ENCODE measurements at places on chromosomes 5 and 9.

DNA sequence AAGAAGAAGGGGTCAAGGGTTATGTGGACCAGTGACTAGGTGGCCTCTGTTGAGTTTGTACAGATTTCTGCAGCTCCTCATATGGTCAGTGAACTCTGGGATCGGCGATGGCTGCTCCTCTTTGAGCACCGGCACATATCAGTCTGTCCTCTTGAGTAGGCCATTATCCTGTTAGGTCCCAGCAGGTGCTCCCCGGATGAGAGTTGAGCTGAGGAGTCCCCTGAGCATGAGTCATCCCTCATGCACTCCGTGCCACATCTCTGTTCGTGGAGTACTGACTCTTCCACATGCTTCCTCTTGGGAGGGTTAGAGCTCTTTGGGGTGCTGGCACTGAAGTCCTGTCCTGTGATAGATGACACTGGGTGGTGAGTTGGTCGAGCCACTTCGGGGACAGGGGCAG is 143.7 kb downstream of the PTTG1 start:
- DNase-seq, result no peak

- DNase-seq, result no peak
These were observed 3.1 kb upstream of the PRELID2 start for GRCh38 chr5:145838276-145838675.

GRCh38 chr9:131038256-131039128 is 29.5 kb downstream of the LAMC3 start:
- DNase-seq, result no peak

- no peak for DNase-seq
These were observed 319.1 kb downstream of the ZSWIM6 start for GRCh38 chr5:61651195-61651594.

DNA sequence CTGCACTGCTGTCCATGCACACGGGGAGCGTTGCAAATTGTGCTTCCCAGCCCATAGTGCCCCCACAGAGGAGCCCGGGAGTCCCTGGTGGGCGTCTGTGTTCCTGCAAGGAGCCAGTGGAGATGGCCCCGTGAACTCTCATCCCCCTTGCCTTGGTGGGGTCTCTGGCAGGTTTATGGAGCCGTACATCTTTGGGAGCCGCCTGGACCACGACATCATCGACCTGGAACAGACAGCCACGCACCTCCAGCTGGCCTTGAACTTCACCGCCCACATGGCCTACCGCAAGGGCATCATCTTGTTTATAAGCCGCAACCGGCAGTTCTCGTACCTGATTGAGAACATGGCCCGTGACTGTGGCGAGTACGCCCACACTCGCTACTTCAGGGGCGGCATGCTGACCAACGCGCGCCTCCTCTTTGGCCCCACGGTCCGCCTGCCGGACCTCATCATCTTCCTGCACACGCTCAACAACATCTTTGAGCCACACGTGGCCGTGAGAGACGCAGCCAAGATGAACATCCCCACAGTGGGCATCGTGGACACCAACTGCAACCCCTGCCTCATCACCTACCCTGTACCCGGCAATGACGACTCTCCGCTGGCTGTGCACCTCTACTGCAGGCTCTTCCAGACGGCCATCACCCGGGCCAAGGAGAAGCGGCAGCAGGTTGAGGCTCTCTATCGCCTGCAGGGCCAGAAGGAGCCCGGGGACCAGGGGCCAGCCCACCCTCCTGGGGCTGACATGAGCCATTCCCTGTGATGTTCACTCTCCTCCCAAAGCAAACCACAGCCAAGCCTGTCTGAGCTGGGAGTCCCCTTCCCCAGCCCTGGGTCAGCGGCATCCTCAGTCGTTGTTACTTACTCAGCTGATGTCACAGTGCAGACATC is 3.1 kb downstream of the MRPS2 start:
- DNase-seq, result no peak

GRCh38 chr5:52707616-52708015 is 80.1 kb upstream of the ITGA1 start:
- no peak for DNase-seq

- DNase-seq, result no peak
These were observed 9.3 kb downstream of the OR1N2 start for GRCh38 chr9:122562134-122562760.

DNA sequence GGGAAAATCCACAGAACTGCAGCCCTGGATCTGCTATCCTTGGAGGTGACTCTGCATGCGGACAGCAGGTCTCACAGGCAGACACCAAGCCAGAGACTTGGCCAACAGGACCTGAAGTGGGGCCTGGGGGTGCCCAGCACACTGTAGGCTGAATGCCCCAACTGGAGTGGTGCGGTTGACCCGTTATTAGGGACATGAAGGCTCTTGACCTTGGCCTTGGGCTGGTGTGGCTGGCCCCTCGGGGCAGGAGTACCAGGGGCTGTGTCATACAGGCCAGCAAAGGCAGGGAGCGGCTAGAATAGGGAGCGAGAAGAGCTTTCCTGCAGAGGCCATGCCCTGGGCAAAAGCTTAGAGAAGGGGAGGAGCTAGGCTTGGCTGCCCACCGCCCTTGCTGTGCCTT is 153.2 kb upstream of the MVB12B start:
- DNase-seq, result no peak

GRCh38 chr9:127183814-127184582 is 61.6 kb upstream of the ANGPTL2 start:
- no peak for DNase-seq

GRCh38 chr5:42483472-42484154 is 60.4 kb downstream of the GHR start:
- DNase-seq, result no peak

DNA sequence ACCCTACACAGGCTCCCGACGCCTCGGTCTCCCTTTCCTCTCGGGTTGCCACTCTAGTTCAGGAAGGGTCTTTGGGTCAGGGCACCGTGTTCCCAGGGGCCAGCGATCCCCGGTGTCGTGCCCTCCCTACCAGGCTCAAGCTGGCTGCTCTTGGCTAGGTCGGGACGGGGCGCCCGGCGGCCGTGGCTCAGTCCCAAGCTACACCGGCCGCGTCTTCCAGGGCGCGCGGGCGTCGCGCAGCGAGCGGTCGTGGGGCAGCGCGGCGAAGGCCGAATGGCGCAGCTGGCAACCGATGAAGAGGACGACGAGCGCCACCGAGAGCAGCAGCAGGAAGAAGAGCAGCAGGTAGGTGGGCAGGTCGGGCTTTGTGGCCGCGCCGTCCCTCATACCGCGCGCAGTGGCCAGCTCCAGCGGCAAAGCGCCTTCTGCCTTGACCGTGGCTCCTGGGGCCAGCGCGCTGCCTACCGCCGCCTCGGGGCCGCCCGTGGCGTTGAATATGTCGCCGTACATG is 892 bp downstream of the SMIM32 start:
- no peak for DNase-seq

DNA sequence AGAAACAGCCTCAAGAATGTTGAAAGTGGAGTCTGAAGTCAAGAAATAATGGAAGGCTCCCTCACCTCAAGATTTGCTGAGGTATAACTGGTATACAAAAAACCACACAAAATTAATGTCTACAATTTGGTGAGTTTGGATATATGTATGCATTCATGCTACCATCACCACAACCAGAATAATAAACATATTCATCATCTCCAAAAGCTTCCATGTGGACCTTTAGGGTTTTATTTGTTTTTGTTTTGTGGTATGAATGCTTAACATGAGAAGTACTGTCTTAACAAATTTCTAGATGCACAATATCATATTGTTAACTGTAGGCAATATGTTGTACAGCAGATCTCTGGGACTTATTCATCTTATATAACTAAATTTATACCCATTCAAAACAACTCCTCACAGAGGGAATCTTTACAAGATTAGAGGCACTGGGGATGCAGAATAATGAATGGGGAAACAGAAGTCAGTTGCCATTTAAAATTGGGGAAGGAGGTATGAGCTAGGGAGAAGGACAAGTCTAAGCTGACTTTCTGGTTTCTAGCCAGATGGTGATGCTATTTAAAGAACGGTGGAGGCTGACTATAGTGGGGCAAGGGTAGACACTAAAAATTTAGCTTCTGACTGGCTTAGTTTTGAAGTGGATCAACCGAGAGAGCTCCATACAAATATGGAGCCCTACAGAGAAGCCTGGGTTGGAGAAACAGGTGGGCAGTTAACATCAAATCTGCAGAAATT is 213.9 kb downstream of the BNC2 start:
- no peak for DNase-seq

DNA sequence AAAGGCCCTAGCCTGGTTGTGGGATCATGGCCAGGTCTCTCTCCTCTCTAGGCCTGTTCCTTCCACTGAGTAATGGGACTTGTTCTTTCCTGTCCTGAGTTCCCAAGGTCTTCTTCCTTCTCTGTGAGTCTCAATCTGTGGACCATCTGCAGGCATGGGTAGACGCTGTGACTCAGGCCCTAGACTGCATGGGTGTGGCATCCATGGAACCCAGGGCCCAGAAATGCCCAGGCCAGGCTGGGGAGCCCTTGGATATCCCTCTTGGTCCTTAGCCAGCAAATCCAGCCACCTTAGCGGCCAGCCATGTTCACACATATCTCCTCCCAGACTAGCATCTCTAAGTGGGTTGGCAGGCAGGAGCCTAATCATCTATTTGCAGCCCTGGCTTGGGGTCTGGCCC is 2.3 kb upstream of the ACSL6 start:
- DNase-seq, result no peak

GRCh38 chr5:13987843-13988464 is 43.5 kb upstream of the DNAH5 start:
- peak; percentile 32 for DNase-seq

DNA sequence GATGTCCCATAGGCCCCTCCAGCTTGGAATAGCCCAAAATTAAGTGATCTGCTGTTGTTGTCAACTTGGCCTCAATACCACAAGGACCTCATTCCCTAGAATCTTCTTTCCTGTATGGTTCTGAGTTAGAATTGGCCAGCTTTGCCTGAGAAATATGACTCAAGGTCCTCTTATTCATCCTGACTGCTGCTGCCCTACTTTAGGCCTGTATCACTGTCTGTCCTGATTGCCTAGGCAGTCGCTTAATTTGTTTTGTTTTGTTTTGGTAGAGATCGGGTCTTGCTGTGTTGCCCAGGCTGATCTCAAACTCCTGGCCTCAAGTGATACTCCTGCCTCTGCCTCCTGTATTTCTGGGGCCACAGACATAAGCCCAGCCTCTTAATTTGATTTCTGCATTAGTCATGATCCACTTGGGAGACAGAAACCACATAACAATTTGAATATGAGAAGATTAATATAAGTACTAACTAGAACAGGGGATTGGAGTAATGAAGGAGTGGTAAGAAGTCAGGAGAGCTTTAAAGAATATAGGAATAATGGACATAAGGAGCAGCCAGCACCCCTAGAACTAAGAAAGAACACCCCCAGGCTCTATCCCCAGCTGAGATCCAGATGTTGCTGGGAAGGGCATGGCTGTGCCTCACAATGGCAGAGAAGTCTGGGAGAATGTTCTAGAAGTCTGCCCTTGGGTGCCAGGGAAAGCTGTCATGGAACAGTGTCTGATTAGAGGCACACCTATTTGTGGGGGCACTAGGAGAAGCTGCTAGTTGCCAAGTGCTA is 4.6 kb downstream of the TEX53 start:
- no peak for DNase-seq

- no peak for DNase-seq
These were observed 59.3 kb downstream of the KCNT1 start for GRCh38 chr9:135761150-135761844.

DNA sequence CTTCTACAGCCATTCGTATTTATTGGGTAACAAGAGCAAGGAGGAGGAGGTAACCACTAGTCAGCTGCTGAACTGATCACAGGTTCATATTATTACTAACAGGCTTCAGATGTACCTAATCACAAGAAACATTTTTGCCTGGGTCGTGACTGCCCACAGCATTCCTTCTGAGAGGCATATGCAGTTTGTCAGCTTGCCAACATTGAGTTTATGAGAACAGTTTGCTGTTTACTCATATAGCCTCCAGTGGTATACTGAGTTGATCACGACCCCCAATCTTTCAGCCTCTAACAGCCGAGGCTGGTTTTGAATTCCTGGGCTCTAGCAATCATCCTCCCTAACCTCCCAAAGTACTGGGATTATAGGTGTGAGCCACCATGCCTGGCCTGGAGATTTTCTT is 693.6 kb downstream of the TLE1 start:
- no peak for DNase-seq

Data from inflammatory macrophage treated with lipopolysaccharide for 1 hour (primary cell).